Kidney epithelial cell (primary cell): ENCODE measurements at places on chromosomes 3 and 15.

DNA sequence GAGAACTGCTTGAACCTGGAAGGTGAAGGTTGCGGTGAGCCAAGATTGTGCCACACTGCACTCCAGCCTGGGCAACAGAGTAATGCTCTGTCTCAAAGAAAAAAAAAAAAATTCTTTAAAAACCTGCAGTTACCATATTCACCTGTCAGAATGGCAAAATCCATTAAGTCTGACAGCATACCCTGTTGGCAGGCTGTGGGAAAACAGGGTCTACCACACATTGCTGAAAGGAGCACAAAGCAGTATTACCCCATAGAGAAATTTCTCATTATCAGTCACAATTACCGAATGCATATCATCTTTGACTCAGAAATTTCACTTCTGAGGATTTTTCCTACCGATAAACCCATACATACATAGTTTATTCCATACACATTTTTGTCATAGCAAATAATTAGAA is 264.1 kb upstream of the SLCO3A1 start:
- DNase-seq = no peak

GRCh38 chr3:35737527-35737926 is 98.2 kb downstream of the ARPP21 start:
- no peak for DNase-seq

GRCh38 chr3:30161375-30161774 is 445.0 kb upstream of the TGFBR2 start:
- DNase-seq = no peak

DNA sequence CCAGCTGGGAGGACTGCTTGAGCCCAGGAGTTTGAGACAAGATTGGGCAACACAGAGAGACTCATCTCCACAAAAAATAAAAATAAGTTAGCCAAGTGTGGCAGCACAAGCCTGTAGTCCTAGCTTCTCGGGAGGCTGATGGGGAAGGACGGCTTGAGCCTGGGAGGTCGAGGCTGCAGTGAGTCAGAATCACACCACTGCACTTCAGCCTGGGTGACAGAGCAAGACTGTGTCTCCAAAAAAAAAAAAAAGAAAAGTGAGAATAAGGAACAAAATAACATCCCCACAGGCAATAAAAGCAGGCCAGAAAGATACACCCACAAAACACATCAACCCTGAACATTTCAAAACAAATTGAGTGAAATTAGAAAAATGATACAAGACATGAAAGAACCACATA is 48.7 kb upstream of the OCA2 start:
- DNase-seq = no peak

DNA sequence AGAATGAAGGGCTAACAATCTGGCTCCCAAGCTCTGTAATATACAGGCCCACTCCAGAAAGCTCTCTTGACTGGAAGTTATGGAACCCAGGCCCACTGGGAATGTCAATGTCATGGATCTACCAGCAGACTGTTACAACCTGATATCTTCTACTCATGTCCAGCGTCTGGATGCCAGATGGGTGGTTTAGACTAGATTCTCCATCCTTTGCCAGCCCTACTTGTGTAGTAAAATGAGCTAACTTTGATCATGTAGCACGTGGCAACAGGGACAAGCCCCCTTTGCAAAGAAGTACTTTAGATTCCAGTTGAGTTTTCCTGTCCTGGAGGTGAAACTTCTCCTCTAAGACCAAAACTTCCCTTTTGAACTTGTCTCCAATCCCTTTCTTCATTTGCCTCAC is 55.1 kb downstream of the HEG1 start:
- DNase-seq = no peak

- no peak for DNase-seq
Measured at GRCh38 chr3:20336572-20336971, 150.6 kb upstream of the SGO1 start.

DNA sequence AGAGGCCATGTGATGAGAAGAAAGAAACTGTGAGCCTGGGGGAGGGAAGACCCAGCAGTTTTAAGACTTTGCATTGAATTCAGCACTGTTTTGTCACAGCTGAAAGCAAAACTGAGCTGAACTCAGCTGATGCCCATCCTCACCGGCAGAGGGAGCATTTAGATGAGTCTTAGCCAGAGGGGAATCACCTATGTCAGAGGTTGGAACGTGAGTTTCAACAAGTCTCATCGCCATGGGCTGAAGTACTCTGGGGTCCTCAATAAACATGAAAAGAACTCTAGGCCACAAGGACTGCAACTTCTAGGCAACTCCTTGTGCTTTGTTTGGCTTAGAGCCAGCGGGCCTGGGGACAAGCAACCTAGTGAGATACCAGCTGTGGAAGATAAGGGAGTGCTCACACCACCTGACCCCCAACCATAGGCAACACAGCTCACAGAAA is 324.5 kb downstream of the TBL1XR1 start:
- no peak for DNase-seq

DNA sequence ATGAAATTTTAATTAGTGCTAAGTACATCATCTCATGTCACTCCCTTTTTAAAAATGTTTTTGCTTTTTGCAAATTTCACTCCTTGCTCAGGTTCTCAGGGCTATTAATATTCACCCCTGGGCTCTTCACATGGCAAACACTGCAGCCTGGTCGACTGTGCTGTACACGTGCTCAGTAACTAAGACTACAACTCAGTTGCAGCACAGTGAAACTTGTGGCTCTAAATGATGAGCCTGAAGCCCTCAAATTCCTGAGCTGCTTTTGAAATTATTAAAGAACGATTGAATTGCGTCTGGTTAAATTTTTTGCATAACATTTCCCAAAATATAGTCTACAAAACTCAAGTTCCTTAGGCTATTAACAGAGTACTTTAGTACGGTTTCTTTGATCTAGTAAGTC is 159.3 kb upstream of the C2CD4B start:
- no peak for DNase-seq

- DNase-seq = no peak
Measured at GRCh38 chr3:10602769-10603768, 97.7 kb upstream of the ATP2B2 start.

DNA sequence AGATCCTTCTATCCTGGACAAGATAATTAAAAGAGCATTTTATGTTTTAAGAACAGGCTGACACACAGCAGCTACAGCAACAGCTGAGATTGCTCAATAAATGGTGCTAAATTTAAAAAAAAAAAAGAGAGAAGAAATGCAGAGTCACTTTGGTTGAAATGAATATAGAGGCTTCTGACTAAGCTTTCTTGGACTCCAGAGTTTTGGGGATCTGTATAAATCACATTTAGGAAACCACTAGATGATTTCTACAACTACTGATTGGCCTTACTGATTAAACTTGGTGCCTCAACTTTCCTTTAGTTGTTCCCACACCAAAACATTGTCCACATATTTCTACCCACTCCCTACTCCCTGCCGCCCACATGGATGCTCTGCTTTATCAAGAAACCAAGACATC is 132.9 kb upstream of the ZBTB20 start:
- DNase-seq = no peak

GRCh38 chr3:107978131-107979055 is 112.4 kb downstream of the CD47 start:
- no peak for DNase-seq

DNA sequence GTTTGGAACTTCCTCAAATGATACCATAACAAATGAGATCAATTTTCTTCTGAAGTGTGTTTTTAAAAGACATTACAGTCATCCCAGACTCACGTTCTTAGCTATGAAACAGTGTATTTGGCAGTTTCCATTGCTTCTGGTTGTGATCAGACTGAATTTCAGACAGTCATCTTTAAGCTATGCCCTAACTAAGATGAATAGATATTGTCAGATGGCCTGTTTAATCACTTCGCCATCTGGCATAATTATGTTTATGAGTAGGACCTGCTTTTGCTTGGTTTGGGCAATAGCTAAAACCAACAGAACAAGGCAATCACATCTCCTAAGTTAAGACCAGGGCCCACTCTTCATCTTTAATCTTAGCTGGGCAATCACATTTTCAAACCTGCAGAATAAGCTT is 313.1 kb downstream of the SV2B start:
- DNase-seq = no peak

DNA sequence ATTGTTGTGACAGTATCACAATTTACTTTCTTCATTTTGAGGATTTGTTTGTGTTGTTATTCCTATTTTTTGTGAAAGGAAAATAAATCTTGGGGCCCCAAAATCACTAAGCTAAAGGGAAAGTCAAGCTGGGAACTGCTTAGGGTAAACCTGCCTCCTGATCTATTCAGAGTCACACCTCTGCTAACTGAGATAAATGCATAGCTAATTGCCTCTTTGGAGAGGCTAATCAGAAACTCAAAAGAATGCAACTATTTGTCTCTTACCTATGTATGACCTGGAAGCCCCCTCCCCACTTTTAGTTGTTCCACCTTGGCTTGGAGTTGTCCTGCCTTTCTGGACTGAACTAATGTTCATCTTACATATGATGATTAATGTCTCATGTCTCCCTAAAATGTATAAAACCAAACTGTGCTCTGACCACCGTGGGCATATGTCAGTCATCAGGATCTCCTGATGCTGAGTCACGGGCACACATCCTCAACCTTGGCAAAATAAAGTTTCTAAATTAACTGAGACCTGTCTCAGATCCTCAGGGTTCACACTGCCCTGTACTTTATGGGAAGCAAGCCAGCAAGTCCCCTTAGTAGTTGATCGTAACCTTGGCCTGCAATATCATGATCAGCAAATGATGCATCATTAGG is 523.2 kb upstream of the GOLIM4 start:
- DNase-seq = no peak

DNA sequence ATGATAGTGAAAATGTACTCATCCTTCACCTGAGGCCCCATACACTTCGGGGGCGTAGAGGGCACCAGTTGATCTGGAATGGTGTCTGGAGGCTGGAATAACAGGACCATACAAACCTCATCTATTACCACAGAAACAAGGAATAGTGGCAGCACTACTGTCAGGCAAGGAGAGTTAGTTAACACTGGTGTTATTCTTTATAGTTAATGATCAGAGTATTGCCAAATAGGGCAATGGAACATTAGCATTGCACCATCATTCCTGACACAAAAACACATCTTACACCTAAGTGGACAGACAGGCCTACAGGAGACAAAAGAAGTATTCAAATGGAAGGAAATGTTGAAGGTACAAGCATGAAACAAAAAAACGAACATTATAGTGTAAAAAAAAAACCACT is 137.0 kb upstream of the UBP1 start:
- DNase-seq = no peak

DNA sequence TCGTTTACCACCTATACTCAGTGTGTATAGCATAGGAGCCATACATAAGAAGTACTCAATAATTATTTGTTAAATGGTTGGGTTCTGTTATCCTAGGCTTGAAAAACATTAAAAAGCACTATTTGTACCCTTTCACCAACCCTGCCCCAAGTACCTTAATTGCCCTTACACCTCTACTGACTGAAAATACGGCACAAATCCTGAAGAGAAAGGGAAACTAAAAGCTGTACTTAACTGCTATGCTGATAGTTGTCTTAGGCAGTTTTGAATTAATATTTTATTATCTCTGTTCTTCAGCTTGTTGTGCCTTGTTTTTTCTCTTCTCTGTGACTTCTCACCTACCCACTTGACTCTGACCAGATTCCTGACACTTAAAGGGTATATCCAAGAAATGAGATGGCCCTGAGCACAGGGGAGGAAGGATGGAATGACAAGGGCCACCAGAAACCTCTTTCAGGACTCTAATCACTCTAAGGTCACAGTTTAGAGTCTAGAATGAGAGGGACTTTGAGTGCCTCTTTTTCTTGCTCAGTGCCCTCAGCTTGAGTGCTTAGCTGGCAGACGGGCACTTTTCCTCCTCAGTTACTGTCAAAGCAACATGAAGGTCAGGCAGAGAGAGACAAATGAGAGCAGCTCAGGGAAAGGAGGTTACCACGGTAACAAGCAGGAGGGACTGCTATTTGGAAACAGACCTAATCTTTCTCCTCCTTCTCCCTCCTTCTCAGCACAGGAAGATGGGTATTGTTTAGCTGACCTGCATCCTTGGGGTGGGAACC is 136.5 kb downstream of the ZNF609 start:
- no peak for DNase-seq

DNA sequence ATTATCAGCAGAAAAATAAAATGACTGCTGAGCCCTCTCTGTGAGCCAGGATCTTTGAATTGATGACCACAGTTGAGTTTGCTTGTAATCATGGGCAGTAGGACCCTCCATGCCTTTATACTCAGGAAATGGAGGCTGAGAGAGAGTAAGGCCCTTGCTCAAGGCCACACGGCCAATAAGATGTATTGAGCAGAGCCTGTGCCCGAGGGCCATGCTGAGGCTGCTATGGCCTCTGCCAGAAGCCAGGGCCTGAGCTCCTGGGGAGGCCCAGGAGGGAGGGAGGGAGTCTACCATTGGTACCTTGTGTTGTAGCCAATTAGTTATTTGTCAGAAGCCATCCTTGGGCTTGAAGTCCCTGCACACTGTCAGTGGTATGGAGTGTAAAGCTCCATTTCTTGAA is 151.4 kb downstream of the DNAJB8 start:
- no peak for DNase-seq
